Activated CD4-positive, alpha-beta T cell treated with anti-CD3 and anti-CD28 coated beads, Interleukin-2, amount 10 ng/mL, durations not matched to agents 24 days and 14 days (primary cell): ENCODE measurements at places on chromosomes 1 and 21. TPM values are rescaled to one million over a fixed set of nuclear protein-coding genes. Genes with fewer than 3 reads are reported as not detected.

The CYP4A22 gene
- not detected in 2 replicates for total RNA-seq

The MR1 gene
- 14.6 and 16.2 TPM in 2 replicates for total RNA-seq

The ELOVL1 gene
- total RNA-seq: 76.8 and 85.1 TPM in 2 replicates

The CFHR1 gene
- total RNA-seq: not detected in 2 replicates

The SH3BGR gene
- 0.63 and 1.4 TPM in 2 replicates for total RNA-seq

The CELA2A gene
- not detected in 2 replicates for total RNA-seq

The BACE2 gene
- total RNA-seq: 0.28 and 1.9 TPM in 2 replicates

The TRIM67 gene
- total RNA-seq: not detected in 2 replicates

The S100A7 gene
- not detected in 2 replicates for total RNA-seq

The ASPM gene
- 29.1 TPM in 2 replicates for total RNA-seq

DNA sequence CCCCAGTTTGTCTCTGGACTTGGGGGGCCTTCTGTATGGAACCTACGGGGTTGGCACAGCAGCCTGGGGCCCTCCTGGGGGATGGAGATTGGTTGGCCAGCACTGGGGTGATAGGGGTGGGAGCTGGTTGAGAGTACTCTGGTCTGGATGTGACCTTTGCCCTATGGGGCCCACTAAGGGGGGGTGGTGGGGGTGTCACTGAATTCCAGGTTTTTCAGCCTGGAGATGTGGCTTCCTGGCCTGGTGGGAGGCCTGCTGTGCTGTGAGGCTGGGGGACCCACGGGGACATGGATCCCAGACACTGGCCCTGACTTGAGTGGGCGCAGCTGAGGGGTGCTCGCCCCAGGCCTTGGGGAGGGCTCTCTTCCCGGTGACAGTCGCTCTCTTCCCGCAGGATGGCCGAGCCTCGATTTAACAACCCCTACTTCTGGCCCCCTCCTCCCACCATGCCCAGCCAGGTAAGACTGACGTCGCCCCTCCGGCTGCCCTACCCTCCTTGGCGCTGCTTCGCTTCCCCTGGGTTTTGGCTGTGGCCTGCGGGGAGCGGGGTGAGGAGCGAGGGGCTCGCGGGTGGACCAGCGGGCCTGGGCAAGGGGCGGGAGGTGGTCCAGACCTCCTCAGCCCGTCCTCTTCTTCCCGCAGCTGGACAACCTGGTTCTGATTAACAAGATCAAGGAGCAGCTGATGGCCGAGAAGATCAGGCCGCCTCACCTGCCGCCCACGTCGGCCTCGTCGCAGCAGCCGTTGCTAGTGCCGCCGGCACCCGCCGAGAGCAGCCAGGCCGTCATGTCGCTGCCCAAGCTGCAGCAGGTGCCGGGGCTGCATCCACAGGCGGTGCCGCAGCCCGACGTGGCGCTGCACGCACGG, 19.6 kb downstream of the ZNF362 start:
- no peak for DNase-seq

GRCh38 chr1:91282695-91283420, 121.8 kb downstream of the HFM1 start:
- peak; percentile 79 for DNase-seq

DNA sequence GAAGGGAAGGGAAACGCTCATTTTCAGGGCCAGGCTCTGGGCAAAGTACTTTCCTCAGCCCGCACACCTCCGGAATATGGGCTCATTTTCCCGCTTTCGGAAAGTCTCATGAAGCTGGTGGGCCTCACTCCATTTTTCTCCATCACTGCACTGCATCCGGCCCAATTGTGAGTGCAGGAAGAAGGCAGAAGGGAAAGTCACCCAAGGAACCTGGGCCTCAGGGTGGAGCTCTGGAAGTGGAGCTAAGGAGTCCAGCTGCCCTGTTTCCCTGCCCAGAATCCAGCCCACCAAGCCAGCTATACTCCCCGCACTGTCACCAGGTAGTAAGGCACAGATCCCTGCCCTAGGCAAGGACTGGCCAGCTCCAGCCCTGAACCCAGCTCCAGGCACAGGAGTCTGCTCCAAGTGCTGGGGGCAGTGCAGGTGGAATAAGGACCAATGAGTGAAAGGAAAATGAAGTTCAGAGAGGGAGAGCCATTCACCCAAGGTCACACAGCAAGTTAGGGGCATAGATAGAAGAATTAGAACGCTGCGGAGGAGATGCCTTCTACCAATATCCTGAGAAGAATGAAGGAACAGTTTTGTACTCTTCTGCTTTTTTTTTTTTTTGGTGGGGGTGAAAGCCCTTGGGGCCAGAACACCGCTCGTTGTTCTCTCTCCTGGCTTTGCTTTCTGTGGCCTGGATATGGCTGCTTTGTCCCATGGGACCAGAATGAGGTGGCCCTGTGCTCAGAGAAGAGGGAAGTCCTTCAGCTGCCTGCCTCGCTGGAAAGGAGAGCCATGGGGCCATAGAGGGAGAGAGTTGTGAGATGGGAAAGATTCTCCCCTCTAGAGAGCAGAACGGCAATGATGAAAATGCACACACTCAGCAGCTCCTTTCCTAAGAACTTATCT, 10.0 kb downstream of the LRP8 start:
- no peak for DNase-seq

- no peak for DNase-seq
Measured at GRCh38 chr1:163412221-163412620, 90.5 kb downstream of the NUF2 start.

- no peak for DNase-seq
Measured at GRCh38 chr1:28517649-28517999, 11.8 kb downstream of the RCC1 start.

DNA sequence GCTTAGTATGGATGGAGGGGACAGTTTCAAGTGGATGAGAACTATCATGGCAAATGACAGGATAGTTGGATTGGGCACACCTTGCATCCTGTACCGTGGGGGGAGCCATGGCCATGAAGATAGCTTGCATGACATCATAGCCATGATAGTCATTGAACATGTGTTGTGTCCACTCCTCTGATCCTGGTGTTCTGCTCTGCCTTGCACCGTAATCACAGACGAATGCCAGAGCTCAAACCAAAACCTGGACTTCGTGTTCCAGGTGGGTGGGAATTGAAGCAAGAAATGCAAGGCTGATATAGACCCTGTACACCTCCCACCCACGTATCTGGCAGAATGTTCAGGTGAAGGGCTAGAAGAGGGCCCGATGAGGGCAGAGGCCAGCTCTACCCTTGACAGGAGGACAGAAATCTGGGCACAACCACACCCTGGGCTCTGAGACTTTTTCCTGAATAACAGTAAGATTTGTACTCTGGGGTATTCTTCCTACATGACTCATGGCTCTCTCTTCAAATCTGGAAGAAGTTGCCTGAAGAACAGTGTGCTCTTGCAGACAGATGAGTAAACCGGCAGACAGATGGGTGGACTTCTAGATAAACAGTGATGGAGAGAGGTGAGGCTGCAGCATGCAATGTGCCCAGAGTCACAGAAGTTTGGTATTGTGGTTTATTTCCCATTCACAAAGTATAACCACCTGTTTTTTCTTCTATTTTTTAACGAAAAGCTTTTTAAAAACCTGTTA, 45.0 kb downstream of the KCNJ6 start:
- DNase-seq: no peak

DNA sequence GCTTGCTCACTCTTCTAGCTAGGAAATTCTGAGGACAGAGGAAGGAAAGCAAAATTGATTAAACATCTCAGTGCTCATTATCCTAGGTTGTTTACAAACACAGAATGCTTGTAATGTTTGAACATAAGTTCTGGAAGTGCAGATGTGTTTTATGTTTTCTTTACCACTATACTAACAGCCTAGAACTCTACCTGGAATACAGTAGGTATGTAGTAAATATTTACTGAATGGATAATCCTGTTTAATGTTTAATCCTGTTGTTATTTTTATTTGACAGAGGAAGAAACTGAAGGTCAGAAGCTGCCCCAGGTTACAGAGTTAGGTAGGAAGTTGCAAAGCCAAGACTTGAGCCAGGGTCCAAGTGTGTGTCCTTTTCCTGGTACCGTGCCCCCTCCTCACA, 6.1 kb downstream of the MTOR start:
- DNase-seq: no peak

DNA sequence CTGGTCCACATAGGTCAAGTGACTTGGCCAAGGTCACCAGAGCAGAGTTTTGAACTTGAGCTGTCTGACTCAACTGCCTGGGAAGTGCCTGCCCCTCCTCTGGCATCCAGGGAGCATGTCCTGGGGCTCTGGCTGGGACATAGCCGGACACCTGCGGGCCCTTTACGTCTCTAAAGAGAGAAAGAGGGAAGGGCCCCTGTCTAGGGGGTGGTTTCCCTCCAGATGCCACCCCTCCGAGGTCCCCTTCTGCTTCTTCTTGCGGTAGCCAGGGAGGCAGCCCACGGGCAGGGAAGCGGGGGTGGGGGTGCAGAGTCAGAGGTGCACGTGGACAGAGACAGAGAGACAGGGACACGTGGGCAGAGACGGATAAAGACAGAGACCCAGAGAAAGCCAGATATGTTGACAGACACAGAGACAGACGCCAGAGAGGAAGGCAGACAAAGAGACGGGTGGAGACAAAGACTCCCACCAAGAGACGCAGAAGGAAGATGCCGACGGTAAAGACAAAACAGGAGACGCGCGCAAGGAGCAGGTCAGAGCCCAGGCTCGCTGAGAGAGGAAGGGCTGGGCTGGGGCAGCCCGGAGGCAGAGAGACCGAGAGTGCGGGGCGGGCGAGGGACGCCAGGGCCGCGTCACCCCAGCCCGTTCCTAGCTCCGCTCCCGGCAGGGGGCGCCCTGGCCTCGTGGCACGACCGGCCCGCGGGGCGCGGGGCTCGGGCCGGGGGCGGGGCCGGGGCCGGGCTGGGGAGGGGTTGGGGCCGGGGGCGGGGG, 458 bp upstream of the ALPL start:
- peak; percentile 91 for DNase-seq

- DNase-seq: no peak
Measured at GRCh38 chr1:107175102-107175909, 34.5 kb downstream of the NTNG1 start.

GRCh38 chr1:52054496-52055065, 410 bp downstream of the TXNDC12 start:
- peak; percentile 70 for DNase-seq

GRCh38 chr1:12477936-12478611, 139.9 kb downstream of the DHRS3 start:
- peak; percentile 66 for DNase-seq

- DNase-seq: no peak
Measured at GRCh38 chr1:225617956-225618355, 35.0 kb downstream of the ENAH start.

DNA sequence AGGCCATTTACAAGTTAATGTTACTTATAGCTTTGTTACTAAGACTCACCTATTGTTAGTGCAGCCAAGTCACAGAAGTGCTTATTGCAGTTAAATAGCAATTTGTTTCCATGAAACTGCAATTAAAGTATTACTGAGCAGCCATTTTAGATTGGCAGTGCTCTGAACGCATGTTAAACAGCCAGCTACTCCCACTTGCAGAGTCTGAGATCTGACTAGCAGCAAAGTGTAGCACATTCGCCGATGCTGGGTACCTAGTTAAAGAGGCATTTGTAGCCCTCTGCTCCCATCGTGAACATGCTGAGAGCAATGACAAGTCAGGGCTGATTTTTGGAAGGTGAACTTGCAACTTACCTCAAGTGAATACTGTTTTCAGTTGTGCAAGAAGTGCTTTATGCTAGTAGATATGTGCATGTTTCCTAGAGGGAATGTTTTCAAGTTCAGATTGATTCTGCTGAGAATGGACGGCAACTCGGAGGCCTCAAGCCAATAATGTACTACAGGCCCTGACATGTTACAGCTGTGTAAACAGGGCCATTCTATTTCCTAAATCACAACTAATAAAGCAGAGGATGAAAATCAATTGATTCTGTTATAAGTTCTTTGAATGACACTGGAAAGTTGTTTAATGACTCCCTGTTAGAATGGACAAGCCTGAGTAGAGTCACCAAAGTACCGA, 19.8 kb downstream of the LMO4 start:
- no peak for DNase-seq

DNA sequence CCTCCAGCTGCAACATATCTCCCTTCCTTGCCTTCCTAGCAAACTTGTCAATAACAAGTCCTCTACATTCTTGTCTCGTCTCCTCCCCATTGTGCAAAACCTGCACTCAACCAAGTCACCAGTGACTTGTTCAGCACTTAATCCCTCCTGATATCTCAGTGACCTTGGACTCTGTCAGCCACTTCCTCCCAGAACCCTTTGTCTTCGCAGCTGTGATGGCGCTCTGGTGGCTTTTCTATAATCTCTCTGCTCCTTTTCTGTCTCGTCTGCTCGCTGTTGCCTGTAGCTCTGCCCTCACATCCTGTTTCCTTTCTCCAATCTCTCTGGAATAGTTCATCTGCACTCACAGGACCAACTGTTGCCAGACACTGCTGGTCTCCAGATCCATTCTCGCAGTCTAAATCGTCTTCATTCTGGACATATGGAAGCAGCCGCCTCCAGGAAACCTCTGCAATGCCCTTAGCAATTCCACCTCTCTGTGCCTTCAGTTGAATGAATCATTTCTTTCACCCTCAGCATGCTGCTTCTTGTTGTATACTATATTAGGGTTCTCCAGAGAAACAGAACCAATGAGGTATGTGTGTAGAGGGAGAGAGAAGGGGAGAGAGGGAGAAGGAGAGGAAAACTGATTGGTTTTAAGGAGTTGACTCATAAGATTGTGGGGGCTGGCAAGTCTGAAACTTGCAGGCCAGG, 17.4 kb upstream of the IFNAR2 start:
- peak; percentile 76 for DNase-seq

DNA sequence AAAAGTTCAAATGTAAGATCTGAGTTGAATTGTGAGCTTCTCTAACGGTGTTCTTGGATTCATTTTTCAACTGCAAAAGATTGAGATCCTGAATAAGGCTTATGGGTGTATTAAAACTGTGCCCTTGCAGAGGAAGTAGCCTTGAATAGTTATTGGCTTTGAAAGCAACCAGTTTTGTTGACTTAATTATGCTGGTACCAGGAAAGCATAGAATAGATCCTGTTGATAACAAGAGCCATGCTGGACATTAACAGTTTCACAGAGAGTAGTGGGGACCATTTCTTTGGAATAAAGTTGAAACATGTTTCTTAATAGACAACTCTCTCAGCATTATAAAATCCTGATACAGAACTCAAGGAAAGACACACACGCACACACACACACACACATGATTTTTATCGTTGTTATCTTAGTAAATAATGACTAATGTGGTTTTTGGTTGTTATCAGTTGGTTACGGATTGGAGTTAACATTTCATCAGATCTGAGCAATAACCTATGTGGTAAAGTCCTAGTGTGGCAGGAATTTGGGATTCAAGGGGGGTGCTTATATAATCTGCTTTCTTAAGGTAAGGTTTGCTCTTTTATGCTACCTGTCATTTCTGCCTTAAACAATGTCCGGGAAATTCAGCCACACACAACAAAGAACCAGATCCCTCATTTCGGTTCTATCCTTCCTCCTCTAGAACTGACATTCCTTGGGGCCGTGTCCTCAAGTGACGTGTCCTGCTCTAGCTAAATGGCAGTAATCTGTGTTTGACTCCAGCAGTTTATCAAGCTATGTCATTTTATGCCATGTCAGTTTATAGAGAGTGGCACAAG, 330.9 kb downstream of the CHRM3 start:
- DNase-seq: no peak
